ENCODE measurements at places on chromosomes 12 and 14.

DNA sequence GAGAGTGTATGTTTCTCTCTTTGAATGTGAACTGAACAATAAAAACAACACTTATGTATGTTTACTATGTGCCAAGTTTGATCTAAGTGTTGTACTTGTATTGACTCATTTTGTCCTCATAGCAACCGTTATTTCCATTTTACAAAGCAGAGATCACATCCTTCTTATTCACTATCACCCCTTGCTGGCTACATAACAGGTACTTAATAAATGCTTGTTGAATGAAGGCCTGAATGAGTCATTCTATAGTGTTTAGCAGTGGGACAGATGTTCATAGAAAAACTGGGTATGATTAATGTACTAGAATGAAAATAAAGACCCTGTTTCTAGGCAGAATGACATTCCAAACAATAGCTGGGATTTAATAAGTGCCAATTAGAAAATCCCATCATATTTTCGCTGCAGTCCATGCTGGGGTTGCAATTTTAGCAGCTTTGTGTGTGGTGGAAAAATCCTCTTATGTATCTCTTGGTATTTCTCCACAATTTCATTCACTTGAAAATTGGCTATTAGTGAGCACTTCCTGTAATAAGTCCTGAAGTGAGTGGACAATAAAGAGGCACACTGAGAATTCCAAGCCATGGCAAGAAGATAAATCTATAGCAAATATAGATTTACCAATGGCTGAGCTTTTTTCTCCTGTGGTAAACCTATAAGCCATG, 86.0 kb downstream of the FAR2 start:
- peak; percentile 97 for DNase-seq

GRCh38 chr12:108302403-108303311, 36.5 kb downstream of the CMKLR1 start:
- DNase-seq: no peak

DNA sequence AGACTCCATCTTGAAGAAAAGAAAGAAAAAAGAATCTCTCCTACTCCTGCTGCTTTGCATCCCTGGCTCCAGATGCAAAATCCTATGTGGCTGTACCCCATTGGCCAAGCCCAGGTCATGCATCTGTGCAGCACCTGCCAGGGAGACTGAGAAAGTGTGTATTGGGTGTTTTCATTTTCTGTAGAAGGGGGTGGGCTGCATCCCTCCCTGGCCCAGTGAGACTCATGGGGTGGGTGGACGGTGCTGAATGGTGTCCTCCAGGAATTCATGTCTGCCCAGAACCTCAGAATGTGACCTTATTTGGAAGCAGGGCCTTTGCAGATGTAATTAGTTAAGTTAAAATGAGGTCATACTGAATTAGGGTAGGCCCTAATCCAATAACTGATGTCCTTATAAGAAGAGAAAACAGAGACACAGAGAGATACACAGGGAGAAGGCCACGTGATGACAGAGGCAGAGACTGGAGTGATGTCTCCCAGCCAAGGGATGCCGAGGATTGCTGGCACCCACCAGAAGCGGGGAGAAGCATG, 23.2 kb downstream of the MOAP1 start:
- DNase-seq: no peak

DNA sequence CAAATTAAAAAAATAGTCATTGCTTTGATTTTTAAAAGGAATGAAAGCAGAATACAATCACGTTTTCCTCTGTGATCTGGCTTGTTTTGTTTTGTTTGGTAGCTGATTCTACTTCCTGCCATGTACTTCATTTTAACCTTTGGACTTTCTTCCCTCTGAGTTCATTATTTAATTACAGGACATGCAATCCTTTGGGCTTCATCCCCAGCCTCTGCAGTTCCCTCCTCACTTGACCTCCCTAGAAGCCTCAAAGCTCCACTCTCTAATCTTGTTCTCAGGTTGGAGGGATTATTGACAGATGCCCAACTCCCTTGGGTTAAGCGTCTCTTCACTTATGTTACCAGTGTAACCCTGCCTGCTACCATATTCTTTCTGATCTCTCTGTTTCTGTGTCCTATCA, 967.9 kb upstream of the SEL1L start:
- no peak for DNase-seq

DNA sequence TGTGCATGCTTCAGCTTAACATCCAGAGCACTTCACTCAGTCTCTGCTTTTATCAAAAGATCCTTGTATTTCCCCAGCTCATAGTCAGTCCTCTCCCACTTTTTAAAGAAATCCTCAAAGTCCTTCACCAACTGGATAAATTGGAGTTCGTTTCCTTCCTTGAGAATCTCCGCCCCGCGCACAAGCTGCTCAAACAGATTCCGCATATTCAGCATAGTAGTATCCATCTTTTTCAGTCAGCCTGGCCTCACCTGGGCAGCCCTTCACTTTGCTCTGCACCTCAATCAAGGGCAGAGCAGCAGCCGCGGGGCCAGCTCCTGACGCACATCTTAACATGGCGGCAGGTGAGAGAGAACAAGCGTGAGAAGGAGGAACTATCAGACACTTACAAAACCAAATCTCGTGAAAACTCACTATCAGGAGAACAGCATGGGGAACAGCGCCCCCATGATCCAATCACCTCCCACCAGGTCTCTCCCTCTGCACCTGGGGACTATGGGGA, 14.3 kb upstream of the DBX2 start:
- no peak for DNase-seq

- no peak for DNase-seq
These were observed 33.7 kb downstream of the FAM186A start for GRCh38 chr12:50362671-50363070.

- no peak for DNase-seq
These were observed 48.3 kb upstream of the PLEKHG6 start for GRCh38 chr12:6262211-6262610.

- no peak for DNase-seq
These were observed 18.4 kb upstream of the OR6S1 start for GRCh38 chr14:20659813-20660395.

DNA sequence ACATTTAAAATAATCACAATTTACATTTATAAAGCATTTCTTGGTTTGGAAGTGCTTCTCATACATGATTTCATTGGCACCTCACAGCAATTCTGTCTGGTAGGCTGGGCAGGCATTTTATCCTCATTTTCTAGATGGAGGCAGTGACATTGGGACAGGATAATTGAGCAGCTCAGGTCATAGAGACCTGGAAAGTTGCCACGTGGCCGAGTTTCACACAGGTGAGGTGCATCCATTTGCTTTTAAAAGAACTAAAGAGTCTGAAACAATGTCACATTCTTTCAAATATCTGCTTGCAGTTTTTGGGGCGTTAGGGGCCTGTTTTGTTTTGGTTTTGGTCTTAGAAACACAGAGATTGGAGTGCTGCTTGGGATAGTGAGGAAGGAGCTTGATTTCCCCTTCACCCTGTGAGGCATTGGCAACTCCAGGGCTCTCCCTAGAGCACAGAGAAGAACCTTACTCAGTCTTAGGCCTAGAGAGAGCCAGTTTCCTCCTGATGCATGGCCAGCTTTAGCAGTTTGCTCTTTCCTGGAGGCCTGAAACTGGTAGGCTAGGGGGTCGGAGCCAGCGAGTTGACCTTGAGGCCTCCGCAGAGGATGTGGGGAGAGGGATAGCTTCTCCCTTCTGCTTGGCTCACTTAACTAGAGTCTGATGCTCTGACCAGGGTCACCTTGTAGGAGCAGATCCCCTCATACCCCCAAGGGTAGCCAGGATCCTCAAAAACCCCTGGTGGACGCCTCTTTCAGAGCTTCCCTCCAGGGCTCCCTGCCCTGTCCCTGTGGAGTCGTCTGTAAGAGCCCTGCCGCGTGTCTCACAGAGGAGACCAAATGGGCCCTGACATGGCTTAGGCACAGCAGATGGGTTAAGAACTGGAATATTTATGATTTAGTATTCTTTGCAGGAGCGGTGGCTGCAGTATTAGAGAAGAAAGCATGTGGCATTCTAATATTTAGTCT, 34.9 kb upstream of the JDP2 start:
- no peak for DNase-seq
